Activated CD4-positive, alpha-beta T cell treated with anti-CD3 and anti-CD28 coated beads for 4 hours (primary cell): ENCODE measurements at places on chromosomes 5 and 9.

- no peak for DNase-seq
Measured at GRCh38 chr9:101326035-101326434, 58.8 kb downstream of the BAAT start.

GRCh38 chr5:137309290-137309689 lies 189.8 kb downstream of the SPOCK1 start:
- DNase-seq = no peak

- DNase-seq = no peak
Measured at GRCh38 chr9:135614821-135615665, 24.3 kb downstream of the GLT6D1 start.

DNA sequence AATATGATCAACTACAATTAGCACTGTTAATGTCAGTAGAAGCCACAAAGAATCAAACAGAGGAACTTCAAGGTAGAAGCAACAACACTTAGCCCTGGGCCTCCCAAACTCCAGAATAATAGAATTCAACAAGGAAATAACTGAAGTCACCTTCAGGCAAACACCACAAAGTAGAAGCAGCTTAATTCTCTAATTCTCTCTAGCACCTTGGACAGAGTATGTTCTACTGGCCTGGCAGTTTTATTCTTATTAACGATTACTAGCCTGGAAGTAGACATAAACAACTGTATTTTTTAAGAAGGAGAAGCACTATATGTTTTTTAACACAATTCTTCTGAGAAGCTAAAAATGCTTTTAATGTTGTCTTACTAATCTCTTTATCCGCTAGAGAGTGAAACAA lies 911.9 kb downstream of the DTWD2 start:
- DNase-seq = no peak

DNA sequence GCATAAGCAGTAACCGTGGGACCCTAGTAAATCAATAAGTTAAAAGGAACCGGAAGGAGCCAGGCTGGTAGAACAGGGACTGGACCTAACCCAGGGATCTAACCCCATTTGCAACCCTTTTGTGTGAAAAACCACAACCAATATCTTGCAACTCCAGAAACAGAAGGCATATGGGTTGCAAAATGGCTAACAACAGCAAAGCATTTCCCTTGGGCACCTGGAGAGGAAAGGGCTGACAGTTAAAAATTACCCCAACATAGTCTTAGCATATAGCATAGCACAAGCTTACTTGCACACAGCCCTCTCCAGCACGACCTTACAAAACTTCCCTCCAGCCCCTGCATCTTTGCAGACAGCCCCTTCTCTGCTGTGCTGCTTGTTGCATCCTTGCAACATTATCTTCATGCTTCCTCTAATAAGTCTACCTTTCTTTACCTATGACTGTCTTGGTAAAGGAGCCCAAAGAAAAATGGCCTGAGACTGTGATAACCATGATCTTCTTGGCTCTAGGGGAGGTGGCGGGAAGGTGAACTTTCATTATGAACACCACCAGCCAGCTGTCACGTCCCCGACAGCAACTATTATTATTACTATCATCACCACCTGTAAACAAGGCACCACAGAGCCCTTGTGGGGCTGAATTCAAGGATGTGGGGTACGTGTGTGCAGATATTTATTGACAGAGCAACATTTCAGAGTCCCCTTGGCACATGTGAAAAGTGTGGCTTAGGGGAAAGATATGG lies 49.8 kb downstream of the PRRC1 start:
- DNase-seq = no peak

- no peak for DNase-seq
Measured at GRCh38 chr9:78698371-78698770, 401.4 kb downstream of the PSAT1 start.

DNA sequence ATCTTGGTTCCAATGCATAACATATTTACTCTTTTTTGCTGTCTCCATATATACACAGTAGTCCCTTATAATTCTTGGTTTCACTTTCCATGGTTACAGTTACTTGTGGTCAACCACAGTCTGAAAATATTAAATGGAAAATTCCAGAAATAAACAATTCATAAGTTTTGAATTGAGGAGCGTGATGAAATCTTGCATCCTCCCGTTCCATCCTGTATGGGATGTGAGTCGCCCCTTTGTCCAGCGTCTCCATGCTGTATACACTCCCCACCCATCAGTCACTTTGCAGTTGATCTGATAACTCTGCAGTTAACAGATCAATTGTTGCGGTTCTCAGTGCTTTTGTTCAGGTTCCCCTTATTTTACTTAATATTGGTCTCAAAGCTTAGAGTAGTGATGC lies 11.5 kb upstream of the FAF2 start:
- DNase-seq = no peak

DNA sequence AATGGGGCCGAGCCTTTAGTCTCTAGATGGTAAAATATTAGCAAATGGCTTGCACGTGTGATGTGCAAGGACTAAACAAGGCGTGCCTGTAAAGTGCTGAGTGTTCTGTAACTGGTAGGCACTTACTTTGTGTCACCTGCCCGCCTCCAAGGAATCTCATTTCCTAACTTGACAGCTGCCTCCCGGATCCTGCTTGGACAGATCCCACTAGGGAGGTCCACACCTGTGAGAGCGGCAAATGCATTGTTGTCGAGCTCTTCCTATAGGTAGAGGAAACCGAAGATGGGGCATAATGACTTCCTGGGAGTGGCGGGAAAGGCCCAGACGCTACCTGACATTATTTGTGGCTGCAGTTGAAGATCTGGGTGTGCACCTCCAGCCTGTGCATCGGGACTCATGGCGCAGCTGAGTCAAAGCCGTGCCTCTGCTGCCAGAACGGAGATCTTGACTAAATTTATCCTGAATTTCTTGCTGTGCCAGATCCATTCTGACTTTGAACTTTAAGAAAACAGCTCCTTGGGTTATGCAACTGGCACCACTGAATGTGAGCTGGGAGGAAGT lies 79.8 kb downstream of the TENT4A start:
- no peak for DNase-seq

DNA sequence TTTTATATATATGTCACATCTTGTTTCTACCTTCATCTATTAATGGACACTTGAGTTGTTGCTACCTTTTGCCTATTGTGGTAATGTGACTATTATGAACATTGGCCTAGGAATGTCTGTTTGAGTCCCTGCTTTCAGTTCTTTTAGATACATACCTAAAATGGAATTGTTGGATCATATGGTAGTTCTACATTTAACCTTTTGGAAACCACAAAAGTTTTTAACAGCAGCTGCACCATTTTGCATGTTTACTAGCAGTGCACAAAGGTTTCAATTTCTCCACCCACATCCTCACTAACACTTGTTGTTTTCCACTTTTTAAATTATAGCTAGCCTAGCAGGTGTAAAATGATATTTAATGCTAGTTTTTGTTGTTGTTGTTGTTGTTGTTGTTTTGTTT lies 88.4 kb downstream of the GALNT10 start:
- no peak for DNase-seq

DNA sequence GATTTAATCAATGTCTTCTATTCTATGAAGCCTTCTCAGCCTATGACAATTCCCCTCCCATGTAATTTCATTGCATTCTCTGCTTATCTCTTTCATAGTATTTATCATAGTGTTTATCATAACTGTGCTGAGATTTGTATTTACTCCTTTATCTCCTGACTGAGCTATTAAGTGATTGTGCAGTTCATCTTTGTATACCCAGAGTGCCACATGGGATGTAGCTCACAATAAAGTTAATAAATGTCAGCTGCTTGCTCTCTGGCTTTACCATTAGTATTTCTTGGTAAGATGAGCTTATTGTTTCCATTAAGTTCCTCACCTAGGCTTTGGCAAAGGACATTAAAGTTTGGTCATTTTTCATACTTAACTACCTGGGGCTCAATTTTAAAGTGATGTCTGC lies 275.1 kb upstream of the MPDZ start:
- no peak for DNase-seq

DNA sequence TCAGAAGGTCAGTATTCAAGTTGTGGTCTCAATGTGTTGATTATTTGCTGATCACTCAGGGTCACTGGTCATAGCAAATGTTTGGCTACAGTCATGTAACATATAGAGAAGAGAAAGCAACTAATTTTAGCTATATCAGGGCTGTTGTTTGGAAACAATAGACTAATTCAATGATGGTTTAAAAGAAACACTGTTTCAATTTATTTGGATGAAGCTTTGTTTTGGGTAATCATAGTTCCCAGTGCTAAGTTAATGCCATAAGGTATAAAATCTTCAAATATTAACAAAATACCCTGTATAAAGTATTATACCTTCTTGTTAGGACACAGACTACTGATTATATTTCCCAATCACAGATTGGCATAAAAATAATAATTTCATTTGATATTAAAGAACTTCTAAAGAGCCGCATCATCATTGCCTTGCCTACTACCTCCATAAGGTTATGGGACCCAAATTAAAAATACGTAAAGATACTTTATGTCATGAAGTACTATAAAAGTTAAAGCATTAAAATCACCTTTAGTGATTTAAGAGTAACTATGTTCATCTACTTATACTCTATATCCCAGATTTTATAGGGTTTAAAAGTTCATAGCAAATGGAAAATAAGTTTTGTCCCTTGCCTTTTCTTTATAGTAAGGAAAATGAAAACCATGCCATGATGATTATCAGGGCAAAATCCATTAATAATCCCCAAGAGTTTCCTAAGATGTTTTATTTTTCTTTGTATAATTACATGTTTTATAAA lies 6.0 kb downstream of the NR3C1 start:
- no peak for DNase-seq

GRCh38 chr5:160357394-160357793 lies 13.0 kb downstream of the C1QTNF2 start:
- no peak for DNase-seq

DNA sequence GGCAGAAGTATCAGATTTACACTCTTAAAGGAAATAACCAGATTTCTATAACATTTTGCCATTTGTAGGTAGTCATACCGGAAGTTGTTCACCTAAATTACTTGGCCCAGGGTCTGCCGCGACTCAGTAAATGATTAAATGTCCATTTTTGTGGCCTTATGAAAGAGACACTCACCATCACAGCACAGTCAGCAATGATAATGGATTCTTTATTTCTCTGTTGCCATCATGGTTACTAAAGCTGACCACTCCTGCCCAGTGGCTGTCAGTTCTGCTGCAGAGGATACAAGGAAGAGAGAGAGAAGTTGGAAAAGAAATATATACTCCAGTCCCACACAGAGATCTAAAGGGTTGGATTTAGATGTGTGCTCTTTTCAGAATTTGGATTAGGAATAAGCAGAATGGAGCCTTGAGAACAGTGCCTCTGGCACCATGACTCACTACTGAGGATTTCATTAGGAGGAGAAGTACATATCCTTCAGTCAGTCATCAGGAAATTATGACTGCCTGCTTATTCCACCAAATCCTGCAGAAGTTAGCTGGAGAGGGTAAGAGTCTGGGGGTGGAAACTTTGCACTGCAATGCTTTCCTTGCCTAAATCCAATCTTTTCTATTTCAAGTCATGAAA lies 72.8 kb upstream of the EFNA5 start:
- no peak for DNase-seq

GRCh38 chr5:177312649-177313181 lies 1.0 kb upstream of the MXD3 start:
- no peak for DNase-seq

GRCh38 chr5:15753752-15754151 lies 253.8 kb downstream of the FBXL7 start:
- no peak for DNase-seq

GRCh38 chr9:84054341-84055010 lies 73.9 kb downstream of the RMI1 start:
- DNase-seq = no peak

GRCh38 chr5:177353093-177353492 lies 1.6 kb upstream of the LMAN2 start:
- DNase-seq = no peak

DNA sequence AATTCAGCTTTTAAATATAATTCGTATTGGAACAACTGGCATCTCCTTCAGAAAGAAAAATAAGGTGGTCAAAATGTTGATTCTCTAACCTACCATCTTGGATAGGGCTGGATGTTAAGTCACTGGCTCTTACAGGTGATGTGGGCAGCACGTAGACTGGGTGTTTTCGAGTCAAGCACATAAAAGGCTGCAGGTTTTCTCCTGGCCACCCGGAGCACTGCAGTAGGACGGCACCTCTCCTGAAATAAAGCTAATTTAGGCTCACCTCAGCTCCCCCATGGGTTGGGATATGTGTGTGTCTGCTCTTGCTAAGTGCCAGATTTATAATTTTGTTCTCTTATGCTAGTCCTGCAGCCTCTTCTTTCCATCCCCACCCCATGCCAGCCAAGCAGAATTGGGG lies 80.3 kb downstream of the IQGAP2 start:
- no peak for DNase-seq

GRCh38 chr5:103340717-103341388 lies 82.3 kb downstream of the MACIR start:
- no peak for DNase-seq

DNA sequence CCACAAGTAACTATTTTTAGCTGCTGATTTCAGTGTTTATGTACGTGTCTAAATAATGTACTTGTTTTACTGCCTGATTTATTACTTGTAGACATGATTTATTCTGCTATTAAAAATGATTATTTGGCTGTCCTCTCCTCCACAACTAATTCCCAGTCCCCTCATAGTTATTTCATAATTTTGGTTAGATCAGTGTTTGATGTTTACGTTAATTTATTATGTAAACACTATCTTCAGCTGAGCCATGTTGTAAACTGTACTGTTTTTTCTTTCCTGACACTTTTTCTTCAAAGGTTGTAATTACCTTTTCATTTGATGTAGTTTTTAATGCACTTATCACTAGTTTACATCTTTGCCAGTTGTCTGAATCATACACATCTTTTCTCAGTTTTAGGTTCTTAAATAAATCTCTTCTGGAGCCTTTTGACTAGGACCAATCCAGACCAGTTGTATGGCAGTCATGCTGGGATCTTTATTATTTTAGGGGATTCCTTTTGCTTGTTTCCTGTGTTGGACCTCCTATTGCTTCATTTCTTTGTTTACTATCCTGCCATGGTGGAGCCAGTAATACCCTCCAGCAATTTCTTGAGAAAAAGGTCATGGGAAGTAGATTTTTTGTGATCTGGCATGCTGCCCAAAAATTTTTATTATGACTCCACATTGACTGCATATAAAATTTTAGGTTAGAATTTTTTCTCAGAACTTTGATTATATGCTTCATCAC lies 16.1 kb downstream of the AP3S1 start:
- no peak for DNase-seq

DNA sequence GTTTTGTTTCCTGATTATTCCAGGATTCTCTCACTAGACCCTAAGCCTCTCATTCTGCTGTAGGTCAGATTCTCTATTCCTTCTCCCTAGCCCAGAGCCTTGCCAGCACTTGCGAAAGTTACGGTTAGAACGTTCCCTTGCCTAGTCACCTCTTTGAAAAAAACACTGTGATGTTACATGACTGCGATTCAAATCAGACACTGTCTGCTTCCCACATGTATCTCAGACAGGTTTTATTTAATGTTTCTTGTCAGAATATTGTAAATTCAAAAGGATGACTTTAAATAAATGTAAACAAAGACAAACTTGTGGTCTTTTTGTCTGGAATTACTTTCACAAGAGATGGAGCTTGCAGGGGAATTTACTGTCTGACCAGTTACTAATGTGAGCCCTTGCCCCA lies 116.5 kb upstream of the OTULINL start:
- no peak for DNase-seq
